ENCODE measurements at places on chromosomes 7 and 10. TPM values are rescaled to one million over a fixed set of nuclear protein-coding genes. Genes with fewer than 3 reads are reported as not detected.

Gene OR6B1
- 1.4 TPM for total RNA-seq

GRCh38 chr10:93064874-93065660 is 4.5 kb downstream of the CYP26C1 start:
- no peak for DNase-seq

Gene PPP1R17
- 1.7 TPM for total RNA-seq

Gene PRKCQ
- total RNA-seq: 3.0 TPM
